ENCODE measurements at places on chromosomes 3 and 15. TPM values are rescaled to one million over a fixed set of nuclear protein-coding genes. Genes with fewer than 3 reads are reported as not detected.

GRCh38 chr3:171164067-171164465 is 137.5 kb upstream of the SLC2A2 start:
- DNase-seq = no peak

DNA sequence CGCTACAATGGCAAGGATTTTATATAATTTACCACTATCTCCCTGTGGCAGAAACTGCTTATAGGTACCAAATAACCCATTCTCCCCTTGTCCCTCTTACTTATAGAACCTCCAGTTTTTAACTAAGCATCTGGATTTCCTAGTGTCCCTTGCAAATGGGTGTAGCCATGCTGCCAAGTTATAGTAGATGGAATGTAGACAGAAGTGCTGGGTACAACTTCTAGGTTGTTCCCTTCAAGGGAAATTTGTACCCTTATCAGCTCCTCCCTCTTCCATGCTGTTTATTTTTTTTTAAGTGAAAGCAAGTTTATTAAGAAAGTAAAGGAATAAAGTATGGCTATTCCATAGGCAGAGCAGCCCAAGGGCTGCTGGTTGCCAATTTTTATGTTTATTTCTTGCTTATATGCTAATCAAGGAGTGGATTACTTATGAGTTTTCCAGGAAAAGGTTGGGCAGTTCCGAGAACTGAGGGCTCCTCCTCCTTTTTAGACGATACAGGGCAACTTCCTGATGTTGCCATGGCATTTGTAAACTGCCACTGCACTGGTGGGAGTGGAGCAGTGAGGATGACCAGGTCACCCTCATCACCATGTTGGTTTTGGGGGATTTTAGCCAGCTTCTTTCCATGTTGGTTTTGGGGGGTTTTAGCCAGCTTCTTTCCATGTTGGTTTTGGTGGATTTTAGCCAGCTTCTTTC is 40.1 kb upstream of the TM4SF19 start:
- no peak for DNase-seq

GRCh38 chr15:68337826-68338225 is 60.3 kb downstream of the FEM1B start:
- DNase-seq = no peak

GRCh38 chr3:14801668-14802380 is 16.9 kb upstream of the FGD5 start:
- DNase-seq = no peak

DNA sequence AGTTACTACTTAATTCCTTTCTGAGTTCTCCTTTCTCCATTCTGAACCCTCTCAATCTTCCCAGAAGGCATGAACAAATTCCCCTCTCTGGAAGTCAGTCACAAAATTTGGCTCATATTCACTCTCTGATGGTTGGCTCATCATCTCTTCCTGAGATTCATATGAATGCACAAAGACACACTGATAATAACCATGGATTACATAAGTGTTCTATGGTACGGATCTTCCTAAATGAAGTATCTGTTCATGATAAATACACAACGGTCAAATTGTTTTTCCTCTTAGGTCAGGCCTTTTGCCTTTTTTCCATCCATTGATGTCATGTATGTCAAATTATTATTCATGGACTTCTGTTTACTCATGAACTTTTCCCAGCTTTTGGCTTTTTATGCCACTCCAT is 162.6 kb downstream of the P2RY1 start:
- DNase-seq = no peak

GRCh38 chr15:22979238-22980188 is 655 bp downstream of the CYFIP1 start:
- peak; percentile 52 for DNase-seq

GRCh38 chr3:43856351-43856750 is 165.6 kb downstream of the ABHD5 start:
- no peak for DNase-seq

DNA sequence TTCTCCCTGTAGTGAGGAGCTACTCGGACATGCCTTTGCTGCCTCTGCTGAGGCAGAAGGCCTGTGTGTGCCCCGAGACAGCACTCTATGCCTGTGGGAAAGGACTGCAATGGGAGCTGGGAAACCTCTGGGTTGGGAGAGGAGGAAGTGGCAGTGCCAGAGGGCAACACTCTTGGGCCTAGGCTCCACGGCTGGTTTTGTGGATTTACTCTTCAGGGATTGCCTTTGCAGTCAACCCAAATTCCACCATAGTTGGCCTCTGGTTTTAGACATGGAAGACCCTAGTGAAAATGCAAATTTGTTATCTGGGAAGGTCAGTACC is 46.8 kb downstream of the ITGA11 start:
- no peak for DNase-seq

- no peak for DNase-seq
These were observed 35.4 kb upstream of the CORO2B start for GRCh38 chr15:68543165-68544008.

DNA sequence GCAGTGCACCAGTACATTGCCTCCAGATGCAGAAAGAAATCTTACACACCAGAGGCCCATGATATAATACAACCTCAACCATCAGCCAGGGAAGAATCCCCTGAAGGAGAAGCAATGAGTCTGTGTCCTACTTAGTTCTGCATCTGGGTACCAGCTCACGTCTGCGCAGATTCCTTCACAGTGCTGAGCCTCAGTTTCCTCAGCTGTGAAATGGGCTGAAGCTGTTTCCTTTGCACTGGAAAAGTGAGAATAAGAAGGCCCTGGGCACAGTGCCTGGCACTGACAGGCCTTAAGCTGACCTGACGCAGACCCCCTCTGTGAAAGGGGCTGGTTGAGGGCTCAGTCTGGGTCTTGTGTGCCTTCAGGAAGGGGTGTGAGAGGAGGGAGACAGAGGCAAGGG is 20.7 kb downstream of the ATP2B2 start:
- DNase-seq = no peak

DNA sequence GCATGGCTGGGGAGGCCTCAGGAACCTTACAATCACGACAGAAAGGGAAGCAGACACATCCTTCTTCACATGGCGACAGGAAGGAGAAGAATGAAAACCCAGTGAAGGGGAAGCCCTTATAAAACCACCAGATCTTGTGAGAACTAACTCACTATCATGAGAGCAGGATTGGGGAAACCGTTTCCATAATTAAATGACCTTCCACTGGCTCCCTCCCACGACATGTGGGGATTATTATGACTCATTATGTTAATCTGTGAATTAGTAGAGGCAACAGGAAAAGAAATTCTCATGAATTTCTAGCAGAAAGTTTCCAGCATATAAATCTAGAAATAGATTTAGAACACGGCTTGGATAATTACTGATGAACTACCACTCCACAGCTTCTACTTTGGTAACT is 937.3 kb downstream of the ROBO1 start:
- no peak for DNase-seq

Gene IL12A
- total RNA-seq = 4.3 TPM

Gene KBTBD13
- not detected for total RNA-seq

Gene SSUH2
- not detected for total RNA-seq

Measured in B cell (primary cell).